ENCODE measurements at places on chromosomes 16 and 17. TPM values are rescaled to one million over a fixed set of nuclear protein-coding genes. Genes with fewer than 3 reads are reported as not detected.

GRCh38 chr16:79849119-79849518 is 248.6 kb upstream of the MAF start:
- no peaks in the 10 kb centered on the region for H3K4me1 ChIP-seq
- DNase-seq, result no peak
- H3K36me3 ChIP-seq, result no peaks in the 10 kb centered on the region
- peaks cover under 1% of the 10 kb centered on the region for H3K27me3 ChIP-seq
- no peak overlapping the region for H3K27ac ChIP-seq
- H3K4me3 ChIP-seq, result no peak overlapping the region

DNA sequence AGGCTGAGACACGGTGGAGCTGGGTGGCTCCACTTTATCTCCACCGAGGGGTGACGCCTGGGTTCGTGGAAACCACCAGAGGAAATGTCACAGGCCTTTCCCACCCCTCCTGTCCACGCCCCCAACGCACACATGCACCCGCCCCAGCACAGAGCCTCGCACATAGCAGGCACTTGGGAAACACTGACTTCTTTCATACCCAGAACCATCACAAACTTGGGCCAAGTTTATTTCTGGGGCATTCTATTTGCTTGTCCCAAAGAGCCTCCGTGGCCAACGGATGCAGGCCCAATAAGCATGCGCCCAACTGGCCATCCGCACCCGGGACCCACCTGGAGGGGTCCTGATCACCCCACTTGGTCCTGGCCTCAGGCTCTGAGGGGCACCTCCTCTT is 3.3 kb downstream of the BCAR1 start:
- peak overlapping the region; percentile 62 for H3K27ac ChIP-seq
- H3K27me3 ChIP-seq, result peaks cover 35% of the 10 kb centered on the region
- DNase-seq, result no peak
- peaks cover 40% of the 10 kb centered on the region for H3K4me1 ChIP-seq
- H3K36me3 ChIP-seq, result no peaks in the 10 kb centered on the region
- H3K4me3 ChIP-seq, result peak overlapping the region; percentile 70

The BAIAP2 gene
- 252 TPM for total RNA-seq

DNA sequence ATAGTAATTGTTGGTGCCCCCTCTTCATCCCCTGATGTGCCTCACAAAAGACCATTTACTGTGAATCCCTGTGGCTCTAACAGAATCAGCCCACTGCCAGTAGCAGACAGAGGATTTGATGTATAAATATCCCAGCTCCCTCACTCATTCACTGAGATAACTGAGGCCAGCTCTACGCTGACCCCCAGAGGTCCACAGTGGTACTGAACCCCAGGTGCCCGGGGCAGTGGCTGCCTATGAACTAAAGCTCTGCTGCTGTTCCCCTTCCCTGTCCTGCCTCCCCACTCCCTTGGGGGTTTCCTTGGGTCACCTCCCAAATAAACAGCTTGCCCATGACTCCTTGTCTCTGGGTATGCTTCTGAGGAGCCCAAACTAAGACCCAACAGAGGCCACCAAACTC is 295.8 kb downstream of the FOXL1 start:
- no peak overlapping the region for H3K27ac ChIP-seq
- DNase-seq, result no peak
- H3K27me3 ChIP-seq, result peaks cover 11% of the 10 kb centered on the region
- H3K36me3 ChIP-seq, result peaks cover 5% of the 10 kb centered on the region
- H3K4me3 ChIP-seq, result no peak overlapping the region

GRCh38 chr16:53611179-53611696 is 92.4 kb downstream of the RPGRIP1L start:
- no peak overlapping the region for H3K4me3 ChIP-seq
- H3K27ac ChIP-seq, result no peak overlapping the region
- DNase-seq, result no peak
- H3K36me3 ChIP-seq, result no peaks in the 10 kb centered on the region
- no peaks in the 10 kb centered on the region for H3K27me3 ChIP-seq

DNA sequence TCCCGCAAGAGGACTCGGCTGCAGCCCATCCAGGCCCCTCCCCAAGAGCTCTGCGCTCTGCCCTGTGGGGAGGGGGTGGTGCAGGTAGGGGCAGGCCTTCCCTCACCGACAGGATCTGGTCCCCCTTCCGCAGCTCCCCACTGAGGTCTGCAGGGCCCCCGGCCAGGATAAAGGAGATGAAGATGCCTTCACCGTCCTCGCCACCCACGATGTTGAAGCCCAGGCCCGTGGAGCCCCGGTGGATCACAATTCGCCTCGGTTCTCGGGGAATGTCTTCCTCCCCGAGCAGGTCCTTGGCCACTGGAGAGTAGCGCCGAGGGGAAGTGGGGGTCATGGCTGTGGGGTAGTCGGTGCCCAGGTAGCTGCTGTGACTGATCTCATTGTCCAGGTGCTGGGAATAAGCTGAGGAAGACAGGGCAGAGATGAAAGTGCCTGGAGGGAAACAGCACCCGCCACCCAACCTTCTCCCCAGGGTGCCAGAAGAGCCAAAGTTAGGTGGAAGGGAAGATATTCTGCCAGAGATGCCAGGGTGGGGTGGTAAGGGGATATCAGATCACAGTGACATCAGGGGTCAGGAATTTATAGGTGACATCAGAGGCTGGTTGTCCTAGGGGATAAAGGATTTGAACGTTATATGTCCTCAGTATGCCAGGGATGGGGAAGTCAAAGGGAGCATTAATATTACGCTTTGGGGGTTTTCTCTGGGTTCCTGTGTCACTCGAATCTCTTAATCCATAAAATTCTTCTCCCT is 17.7 kb upstream of the ASGR1 start:
- H3K27me3 ChIP-seq, result peaks cover 12% of the 10 kb centered on the region
- no peak overlapping the region for H3K27ac ChIP-seq
- H3K36me3 ChIP-seq, result no peaks in the 10 kb centered on the region

GRCh38 chr17:47987240-47987835 is 16.4 kb downstream of the CDK5RAP3 start:
- peaks cover 16% of the 10 kb centered on the region for H3K27me3 ChIP-seq
- peak overlapping the region; percentile 52 for H3K27ac ChIP-seq
- H3K4me1 ChIP-seq, result peaks cover 51% of the 10 kb centered on the region
- no peaks in the 10 kb centered on the region for H3K36me3 ChIP-seq
- no peak for DNase-seq
